Thyroid gland (tissue), 4 donors: ENCODE measurements at places on chromosomes 11 and 22.

- no peak for DNase-seq
These were observed 31.2 kb upstream of the RASL10A start for GRCh38 chr22:29346659-29347058.

DNA sequence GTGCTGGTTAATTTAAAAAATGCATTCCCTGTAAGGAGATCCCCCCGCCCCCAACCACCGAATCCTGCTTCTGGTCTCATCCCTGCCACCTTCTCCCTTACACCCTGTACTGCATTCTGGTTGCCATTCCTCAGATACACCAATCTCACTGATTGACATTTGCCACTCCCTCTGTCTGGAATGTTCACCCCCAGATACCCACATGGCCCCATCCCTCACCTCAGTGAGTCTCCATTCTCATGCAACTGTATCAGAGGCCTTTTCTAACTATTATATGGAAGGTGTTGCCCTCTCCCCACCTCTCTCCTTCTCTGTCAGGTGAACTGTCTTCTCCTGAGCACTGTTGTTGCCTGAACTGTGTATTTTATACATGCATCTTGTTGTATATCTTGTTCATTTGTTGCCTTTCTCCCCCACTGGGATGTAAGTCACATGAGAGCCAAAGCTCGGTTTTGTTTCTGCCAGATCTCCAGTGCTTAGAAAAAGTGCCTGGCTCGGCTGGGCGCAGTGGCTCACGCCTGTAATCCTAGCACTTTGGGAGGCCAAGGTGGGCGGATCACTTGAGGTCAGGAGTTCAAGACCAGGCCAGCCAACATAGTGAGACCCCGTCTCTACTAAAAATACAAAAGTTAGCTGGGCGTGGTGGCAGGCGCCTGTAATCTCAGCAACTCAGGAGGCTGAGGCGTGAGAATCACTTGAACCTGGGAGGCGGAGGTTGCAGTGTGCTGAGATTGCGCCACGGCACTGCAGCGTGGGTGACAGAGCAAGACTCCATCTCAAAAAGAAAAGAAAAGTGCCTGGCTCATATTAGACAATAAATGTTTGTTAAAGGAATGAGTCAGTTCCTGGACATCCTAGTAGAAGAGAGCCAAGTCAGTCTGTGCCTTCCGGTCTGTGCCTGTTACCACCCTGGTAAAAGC lies 61.0 kb downstream of the TNRC6B start:
- no peak for DNase-seq

GRCh38 chr11:37371346-37371970 lies 773.4 kb upstream of the RAG2 start:
- no peak for DNase-seq

GRCh38 chr11:117186431-117186761 lies 7.9 kb downstream of the SIDT2 start:
- no peak for DNase-seq

- peak; percentile 57 for DNase-seq
These were observed 23.6 kb downstream of the TXN2 start for GRCh38 chr22:36457688-36458450.

DNA sequence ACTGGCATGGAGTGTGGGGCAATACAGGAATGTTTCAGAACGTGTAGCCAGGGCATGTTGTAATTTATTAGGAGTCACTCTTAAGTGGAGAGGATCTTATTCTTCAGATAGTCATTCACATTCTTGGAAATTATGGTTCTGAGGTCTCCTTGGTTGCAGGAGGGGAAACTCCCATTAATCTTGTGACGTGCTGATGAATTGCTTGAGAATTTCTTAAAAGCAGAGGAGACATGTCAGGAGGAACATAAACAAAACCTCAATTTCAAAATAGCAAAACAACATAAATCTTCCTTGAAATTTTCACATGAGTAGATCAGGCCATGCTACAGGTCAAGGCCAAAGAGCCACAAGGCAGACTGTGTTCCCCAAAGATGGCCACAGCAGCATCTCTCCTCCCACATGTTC lies 50.4 kb downstream of the ADM start:
- DNase-seq: no peak

DNA sequence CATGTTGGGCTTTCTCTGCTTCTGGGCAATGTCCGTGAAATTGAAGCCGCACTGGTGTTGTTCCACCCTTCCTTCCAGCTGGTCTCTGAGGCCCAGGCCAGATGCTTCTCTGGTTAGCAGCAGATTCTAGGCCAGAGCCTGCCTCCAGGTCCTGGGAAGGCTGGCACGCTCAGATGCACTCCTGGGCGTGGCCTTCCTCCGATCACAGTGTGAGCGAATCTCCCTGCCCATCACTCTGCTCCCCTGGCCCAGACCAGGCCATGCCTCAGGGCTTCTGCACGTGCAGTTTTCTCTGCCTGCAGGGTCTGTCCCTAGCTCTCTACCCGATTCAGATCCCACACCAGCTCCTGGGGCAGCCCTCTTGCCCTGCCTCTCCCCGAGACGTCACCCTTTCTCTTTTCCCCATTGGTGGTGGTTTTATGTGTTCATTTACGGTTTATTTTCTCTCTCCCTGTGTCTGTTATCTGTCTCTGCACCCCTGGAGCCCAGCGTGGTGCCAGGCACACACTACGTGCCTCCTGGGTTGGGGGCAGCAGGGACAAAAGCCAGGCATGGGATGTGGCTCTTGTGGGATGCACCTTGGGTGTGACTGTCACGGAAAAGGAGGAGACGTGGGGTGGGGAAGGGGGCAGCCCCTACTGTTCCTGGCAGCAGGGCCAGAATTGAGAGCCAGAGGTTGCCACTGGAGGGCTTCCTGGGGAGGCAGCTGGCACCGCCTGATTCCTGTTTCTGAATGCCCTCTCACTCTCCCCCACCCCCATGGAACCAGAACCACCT lies 66.0 kb downstream of the KCNQ1 start:
- DNase-seq: peak; percentile 35

DNA sequence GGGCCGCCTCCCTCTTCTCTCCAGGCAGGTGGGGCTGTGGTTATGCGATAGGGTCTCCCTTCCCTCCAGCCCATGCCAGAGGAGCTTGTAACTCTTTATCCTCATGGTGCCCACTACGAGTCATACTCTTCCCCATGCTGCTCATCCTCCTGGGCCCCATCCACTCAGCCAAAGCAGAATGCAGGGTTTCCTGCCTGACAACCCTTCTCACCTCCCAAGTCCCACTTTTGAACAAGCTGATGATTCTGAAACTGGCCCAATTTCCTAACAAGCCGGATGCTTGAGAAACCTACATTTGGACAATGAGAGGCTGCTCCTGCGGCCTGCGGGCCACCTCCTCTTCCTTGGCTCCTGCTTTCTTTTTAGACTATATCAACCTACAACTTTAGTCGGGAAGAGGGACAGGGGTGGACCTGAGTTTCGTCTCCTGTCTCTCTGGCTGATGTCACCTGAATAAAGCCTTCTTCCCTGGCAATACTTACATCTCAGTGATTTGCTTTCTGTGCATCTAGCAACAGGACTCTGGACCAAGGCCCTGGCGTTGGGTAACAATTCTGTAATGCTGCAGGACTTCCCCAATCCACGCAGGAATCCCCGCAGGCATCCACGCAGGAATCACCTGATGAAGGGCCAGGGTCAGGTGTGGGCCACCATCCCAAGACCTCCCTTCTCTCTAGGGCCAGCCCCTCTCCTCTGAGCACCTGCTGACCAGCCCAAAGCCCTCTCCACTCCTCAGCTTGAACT lies 1.5 kb upstream of the NDUFS8 start:
- no peak for DNase-seq

DNA sequence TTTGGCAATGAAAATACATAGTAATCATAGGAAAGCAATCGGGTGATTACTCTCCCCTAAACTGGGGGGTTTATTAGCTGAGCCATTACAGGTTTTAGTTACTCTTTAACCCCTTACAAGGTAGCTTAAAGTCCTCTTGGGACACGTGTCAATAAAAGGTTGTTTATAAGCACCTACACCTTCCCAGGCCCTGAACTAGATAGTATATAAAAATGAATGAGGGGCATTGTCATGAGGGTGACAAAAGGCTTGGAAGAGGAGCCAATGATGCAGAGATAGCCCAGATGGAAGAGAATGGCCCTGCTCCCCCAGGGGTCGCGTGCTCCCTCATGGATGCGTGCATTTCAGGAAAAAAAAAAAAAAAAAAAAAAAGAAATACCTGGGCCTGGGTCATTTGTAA lies 276.9 kb downstream of the TBC1D22A start:
- DNase-seq: no peak

GRCh38 chr11:45237711-45238315 lies 48.3 kb downstream of the SYT13 start:
- DNase-seq: no peak

DNA sequence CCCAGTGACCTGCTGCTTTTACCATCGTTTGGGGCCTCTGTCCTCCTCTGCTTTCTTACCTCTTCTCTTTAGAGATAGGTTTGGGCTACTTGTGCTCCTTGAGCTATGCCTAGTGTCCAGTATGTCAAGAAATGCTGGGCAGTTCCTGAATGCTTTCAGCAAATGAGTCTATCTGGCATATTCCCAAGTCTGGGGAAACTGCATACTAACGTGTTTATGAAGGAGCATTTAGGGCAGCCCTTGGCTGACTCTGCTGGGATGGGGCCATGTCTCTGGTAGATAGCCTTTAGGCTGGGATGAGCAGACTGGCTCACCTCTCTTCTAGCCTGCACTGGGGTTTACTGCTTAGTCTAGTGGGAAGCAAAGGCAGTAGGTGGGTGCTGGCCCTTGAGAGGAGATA lies 43.7 kb upstream of the SUSD2 start:
- DNase-seq: no peak

GRCh38 chr22:31350410-31350863 lies 4.3 kb upstream of the PATZ1 start:
- peak; percentile 87 for DNase-seq

DNA sequence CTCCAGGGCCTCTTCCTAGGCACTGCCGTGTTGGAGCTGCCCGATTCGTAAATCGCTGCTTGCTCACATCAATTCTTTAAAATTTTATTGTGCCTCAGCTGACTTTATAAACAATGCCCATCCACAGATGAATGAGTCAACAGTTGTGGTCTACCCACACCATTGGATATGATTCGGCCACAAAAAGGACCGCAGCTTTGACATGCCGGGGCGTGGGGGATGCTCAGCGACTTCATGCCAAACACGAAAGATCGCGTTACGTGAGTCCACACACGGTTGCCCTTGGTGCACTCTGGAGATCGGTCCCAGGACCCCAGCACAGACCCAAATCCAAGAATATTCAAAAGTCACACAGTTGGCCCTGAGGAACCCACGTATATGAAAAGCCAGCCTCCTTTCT lies 195.7 kb downstream of the CTTN start:
- no peak for DNase-seq

GRCh38 chr11:47389577-47390421 lies 11.5 kb upstream of the SPI1 start:
- DNase-seq: no peak

DNA sequence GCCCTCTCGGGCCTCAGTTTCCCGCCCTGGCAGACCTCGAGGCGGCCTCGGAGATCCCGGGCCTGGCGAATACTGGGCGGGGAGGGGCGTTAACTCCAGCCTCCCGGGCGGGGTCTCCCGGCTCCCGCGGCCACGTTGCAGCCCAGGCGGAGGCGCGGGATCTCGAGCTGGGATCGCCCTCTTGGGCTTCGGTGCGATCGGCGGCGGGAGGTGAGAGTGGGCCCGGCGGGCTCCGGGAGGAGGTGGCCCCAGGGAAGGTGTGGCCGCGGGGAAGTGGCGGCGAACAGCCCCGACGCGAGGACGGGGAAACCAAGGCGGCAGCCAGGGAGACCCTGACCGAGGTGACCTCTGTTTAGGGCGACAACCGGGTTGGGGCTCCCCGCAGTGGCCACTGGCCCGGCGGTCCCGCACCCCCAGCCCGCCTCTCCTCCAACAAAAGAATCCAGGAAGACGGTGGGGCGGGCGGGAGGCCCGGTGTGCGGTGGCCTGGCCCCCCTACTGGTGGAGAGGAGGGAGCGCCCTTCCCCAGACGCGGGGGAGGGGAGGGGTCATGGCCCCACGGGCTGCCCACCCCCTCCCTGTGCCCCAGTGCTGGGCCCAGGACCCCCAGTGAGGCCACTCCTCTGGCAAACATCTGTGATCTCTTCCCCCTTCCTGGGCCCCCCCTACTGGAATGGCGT lies at the start of gene PHETA2:
Gene PHETA2, plus strand, starts transcription at position 117 of the 680 bp plus-strand sequence. CDS start 3,046 bp downstream, outside the sequence.
- peak; percentile 45 for DNase-seq

DNA sequence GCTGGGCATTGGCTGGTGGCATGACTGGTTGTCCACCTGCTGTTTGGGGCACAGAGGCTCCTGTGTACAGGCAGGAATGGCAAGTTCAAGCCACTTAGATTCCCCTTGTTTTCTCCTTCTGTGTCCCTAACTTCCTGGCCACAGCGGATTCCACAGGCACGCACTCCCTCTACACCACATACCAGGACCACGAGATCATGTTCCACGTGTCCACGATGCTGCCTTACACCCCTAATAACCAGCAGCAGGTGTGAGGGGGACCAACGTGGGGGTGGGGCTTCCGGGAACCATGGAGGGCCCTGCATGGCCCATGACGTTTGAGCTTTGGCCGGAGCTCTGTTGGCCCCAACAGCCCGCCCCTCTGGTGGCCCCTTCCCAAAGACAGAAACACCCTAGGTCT lies 7.8 kb downstream of the SIPA1 start:
- DNase-seq: no peak

DNA sequence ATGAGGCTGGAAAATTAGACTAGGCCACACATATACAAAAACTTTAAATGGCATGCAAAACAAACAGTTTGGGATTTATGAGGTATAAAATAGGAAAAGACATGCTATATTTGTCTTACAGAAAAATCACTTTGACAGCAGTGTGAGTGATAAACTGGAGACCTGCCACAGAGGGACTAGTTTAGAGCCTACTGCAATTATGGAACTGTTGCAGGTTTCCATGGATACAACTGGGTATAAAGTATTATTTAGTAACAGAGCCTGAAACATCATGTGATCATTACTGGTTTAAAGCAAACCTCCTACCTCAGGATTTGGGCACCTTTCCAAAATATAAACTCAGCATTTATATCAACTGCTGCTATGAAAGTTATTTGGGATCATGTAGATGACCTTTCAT lies 1032.5 kb downstream of the DLG2 start:
- DNase-seq: no peak

DNA sequence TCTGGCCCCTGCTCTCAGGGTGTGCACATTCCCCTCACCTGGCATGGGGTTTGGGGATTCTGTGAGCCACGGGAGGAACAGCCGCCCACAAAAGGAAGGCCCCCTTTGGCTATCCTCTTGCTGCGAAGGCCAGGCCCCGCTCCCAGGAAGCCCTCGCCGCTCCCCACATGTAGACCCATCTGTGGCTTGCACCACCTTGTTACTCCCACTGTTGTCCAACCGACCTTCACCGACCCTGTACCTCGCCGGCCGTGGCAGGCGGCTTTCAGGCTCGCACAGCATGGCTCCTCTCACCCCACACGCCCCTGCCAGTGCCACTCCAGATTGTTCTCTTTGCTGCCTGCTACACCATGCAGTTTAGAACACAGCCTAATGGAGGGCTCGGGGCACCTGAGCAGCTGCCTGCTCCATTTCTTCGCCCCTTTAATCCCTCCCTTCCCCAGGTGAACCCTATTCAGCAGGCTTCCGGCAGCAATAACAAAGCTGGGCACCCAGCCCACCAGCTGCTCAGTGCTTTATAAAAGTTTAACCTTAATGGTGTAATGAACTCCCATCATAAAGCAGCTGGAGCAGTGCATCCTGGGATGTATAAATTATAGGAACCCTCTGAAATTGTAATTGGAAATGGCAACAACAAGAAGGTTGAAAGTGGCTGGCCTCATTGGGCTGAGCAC lies 10.7 kb downstream of the DAGLA start:
- no peak for DNase-seq
